Central memory CD4-positive, alpha-beta T cell (primary cell): ENCODE measurements at places on chromosomes 16 and 17.

DNA sequence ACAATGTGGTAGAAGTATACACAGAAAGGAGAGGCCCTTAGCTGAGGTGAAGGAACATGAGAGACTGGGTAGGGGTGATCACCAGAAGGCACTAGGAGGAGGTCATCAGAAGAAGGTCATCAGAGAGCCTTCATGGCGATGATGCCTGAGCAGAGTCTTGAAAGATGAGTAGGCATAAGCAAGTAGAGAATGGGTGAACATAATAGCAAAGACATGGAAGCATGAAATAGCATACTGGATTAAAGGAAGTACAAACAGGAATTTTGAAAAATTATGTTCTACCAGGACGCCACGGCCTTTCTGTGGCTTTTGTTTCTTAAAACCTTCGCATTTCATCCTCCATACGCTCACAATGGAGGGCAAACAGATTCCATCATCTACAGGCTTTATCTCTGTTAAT, 2.9 kb downstream of the IKZF3 start:
- DNase-seq: no peak

DNA sequence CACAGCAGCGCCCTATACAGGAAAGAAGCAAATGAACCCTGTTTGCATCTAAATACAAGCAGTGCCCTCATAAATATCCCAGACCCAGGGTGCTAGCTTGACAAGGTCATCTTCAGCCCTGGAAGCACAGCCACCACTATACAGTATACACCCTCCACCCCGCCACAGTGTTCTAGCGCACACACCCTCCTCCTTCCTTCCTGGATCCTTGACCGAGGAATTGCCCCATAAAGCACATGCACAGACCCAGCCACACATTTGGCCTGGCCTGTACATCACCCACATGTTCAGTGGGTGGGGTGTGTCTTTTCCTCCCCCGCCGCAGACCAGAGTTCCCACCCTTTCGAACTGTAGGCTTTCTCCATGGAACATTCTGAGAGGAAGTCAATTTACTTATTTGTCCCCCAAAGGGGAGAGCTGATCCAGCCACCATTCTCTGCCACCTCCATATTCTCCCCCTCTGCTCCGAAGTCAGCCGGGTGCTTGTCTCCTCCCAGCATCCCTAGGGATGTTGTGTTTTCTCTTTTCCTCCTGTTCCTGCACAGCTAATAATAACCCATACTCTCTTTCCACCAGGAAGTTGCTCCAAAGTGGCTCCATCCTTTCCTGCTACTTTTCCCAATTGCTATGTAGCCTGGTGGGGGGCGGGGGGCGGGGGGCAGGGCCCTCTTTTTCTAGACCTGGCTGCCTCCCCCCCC, 6.6 kb downstream of the ABI3 start:
- DNase-seq: no peak

GRCh38 chr17:68290955-68291835, at the start of the genes ARSG and SLC16A6:
ARSG (plus strand) TSS chr17:68291495; CDS start chr17:68307494, 15,999 bp downstream.
SLC16A6 (minus strand) TSS chr17:68291127; CDS start chr17:68278320, 12,807 bp downstream.
- DNase-seq: peak; percentile 84

DNA sequence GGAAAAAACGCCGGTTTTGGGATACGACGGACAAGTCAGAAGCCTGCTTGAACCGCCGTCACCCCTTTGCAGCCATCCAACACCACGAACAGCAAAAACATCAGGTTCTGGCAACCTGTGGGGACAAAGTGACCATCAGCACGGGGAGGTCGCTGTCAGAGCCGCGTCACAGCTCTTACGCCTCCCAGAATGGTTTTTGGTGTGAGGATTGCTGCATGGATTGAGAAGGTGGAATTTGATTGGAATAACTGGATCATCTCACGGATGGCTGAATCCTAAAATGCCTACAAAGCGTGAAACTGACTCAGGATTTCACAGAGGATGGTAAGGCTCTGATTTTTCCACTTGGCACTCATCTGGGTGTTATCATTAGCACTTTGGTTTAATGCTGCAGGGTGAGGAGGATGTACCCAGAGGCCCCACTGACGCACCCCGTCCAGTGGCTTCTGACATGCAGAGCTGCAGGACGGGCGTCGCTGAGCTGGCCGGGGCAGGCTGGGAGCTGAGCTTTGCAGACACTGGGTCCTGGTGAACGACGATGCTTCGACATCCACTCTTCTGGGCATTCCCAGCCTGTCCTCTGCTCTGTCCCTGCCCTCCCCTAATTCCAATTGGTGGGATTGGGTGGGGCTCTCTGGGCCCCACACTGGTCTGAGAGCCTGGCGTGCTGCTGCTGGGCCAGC, 73.4 kb upstream of the CREBBP start:
- no peak for DNase-seq

DNA sequence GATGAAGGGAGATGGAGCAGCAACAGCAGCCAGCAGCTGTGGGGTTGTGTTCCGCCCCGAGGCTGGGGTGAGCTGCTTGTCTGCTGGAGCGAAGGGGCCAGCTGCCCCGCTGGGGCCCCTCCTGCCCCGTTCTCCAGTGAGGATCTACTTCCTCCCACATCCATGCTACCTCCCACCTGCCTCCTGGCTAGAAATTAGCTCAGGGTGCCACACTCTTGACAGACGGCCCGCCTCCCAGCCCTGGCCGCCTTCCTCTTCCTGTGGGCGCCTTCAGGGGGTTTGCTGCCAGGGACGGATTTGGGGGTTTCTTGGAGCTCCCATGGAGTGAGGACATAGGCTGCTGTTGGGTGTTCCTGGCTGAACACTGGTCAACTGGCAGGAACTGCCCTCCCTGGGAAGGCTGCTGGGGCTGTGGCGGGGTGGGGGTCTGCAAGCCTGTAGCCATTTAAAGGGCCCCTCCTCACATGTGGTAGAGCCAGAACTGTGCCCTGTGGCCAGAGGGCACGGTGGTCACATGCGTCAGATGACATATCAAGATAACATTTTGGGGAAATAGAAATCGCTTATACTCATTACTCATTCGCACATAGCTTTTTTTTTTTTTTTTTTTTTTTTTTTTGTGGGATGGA, 13.1 kb downstream of the TBC1D24 start:
- no peak for DNase-seq

DNA sequence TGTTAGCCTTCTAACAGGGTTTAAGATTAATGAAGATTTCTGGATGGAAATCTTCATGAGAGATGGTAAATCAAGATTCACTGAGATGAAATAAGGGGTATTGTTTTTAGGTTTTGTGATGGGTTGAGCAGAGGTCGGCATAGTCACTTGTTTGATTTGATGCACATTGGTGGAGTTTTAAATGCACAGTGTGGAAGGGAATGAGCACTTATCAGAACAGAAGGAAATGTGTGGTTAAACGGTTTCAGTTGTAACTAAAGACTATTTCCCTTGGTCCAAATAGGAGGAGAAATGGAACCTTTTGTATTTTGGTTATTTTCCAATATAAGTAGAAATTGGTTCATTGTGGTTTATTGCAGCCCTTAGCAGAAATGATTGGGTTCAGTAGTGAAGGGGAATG, 34.1 kb downstream of the CBFB start:
- DNase-seq: no peak

- no peak for DNase-seq
These were observed 8.4 kb downstream of the GRB7 start for GRCh38 chr17:39746145-39746461.

- DNase-seq: no peak
These were observed 3.1 kb downstream of the NPW start for GRCh38 chr16:2022723-2023091.

DNA sequence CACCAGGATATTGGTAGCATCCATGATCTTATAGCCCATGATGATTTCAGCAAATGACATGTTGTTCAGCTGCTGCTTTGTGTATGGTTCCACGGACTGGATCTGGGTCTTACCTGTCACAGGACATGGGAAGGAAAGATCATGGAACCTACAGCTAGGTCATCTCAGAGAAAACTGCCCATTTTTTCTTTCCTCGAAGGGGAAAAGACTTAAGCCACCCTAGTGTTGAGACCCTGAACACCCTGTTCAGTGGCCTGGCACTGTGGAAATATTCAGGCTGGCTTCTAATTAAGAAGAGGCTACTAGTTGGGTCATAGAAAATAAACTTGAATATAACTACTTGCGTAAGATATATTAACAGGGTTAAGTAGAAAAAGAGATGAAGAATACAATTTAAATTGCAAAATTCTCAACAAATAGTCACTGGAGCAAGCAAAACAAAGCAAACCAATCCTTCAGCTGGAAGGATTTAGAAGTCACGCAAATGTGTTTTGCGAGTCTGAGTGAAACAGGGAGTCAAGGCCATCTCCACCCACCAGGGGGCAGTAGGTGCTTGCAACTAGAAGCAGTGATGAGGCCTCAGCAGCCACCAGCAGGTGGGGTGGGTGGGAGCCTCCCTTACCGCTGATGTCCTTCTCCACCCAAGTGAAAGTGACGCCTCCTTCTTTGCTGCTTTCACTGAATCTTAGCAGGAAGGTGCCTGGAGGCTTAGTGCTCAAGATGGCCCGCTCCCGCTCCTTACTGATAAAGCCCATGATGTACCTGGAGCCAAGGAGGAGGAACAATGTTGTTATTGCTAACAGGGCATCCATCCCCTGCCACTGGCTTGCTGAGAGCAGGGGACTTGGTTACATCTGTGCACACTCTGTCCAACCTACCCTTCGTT, 34.3 kb downstream of the STAT5A start:
- peak; percentile 89 for DNase-seq

DNA sequence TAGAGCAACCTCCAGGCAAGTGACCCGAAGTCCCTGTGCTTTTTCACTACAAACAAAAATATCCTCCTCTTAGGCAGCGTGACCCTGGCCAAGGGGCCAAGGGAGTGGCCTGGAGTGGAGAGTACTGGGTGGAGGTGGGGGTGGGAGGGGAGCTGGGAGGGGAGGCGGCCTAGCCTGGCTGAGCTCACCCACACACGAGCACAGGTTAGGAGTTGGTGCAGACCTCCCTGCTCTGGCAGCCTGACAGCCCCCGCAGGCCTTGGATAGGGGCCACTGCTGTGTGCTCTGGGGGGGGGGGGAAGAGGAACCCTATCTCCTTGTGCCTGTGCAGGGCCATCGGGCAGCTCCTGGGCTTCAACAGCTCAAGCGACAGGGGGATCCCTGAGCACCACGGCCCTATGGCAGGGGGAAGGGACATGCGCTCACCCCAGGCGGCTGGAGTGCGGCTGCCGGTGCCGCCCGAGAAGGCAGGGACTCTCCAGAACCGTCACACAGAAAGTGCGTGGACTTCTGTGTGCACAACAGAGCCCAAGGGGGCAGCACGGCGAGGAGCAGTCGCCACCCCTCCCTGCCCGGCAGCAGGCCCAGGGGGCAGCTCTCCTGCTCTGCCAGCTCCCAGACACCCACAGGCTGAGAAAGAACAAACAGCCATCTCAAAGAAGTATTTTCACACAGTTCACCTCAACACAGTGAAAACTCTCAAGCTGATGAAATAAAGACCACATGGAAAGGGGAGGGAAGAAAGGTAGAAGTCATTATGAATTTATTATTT, 13.3 kb downstream of the SLC16A3 start:
- no peak for DNase-seq

GRCh38 chr16:10740845-10741208, 2.8 kb upstream of the NUBP1 start:
- no peak for DNase-seq

- DNase-seq: no peak
These were observed 39.0 kb downstream of the CUEDC1 start for GRCh38 chr17:57915985-57916757.

- DNase-seq: no peak
These were observed 5.1 kb upstream of the SLC7A6 start for GRCh38 chr16:68259007-68259825.

DNA sequence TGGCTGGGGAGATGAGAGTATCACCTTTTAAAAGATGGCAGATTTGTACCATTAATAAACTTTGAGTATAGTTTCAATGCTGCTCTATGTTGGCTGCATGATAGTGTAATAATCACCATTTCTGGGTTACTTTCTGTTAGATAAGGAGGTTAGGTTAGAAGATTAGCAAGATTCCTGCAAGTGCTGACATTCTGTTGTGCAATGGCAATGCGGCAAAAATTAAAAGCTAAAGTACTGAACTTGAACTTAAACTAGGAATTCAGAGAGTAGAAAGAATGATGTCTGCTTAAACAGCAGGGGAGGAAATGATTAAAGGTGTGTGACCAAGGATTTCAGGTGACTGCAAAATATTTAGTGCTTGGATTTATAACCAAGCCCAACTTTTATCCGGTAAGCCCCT, 399.8 kb upstream of the MON1B start:
- DNase-seq: no peak

GRCh38 chr17:11644265-11645212, 46.3 kb downstream of the DNAH9 start:
- peak; percentile 9 for DNase-seq

DNA sequence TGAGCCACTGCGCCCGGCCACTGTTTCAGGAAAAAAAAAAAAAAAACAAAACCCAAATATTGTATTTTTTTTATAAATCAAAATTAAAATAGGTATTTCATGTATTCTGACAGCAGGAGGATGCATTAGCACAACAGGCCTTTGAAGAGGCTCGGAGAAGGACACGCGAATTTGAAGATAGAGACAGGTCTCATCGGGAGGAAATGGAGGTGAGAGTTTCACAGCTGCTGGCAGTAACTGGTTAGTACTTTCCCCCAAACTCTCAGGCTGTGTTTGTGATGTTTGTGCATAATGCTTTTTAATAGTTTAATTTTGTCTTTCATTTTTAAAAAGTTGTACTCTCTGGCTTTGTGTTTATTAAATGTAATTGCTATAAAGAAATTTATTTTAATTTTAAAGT, 27.6 kb upstream of the PHAF1 start:
- DNase-seq: no peak

DNA sequence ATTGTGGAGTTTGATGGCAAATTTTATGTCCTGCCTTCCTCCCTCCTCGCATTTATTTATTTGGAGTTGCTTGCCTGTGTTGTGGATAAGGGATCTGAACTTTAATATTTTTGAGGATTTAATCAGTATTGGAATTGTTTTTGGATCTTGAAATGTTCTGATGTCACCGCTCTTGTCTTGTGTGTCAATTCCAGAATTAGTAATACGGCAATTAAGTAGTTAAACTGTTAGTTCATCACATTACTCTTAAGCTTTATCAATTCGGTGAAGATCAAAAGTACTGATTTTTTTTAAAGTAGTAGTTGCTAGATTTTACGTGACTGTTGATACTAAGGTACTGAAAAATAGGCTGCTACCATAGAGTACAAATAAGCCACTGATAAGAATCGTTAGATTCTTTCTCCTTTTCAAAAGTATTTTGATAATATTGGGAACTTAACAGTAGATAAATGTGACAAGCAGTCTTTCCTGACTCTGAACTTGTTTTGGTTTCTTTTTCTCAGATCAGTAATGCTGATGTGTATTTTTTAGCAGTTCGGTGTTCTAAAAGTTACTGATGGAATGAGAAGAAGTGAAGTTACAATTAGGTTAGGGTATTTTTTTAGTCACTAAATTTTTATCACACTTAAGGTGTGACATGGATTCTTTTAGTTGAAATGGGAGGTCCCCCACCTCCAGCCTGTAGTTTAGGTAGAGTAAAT, 2.0 kb downstream of the RBBP6 start:
- DNase-seq: peak; percentile 14
